Hair follicular keratinocyte (primary cell): ENCODE measurements at places on chromosomes 7 and 10. TPM values are rescaled to one million over a fixed set of nuclear protein-coding genes. Genes with fewer than 3 reads are reported as not detected.

The HGF gene
- 0.04 TPM in 1 of 2 replicates, not detected in the other for total RNA-seq

The ANKRD61 gene
- not detected in 2 replicates for total RNA-seq

The FFAR4 gene
- total RNA-seq, result not detected in 2 replicates

The ZCWPW1 gene
- 0.86 and 2.2 TPM in 2 replicates for total RNA-seq

The UPK3B gene
- total RNA-seq, result 1.4 and 3.4 TPM in 2 replicates

The FOXL3 gene
- not detected in 2 replicates for total RNA-seq

The CYP2C9 gene
- total RNA-seq, result not detected in 2 replicates

The CLDN4 gene
- 0.53 and 1.5 TPM in 2 replicates for total RNA-seq

The CFAP43 gene
- total RNA-seq, result 0.11 and 0.23 TPM in 2 replicates

The CLRN3 gene
- total RNA-seq, result not detected in 2 replicates

The NUTM2E gene
- 0.30 TPM in 1 of 2 replicates, not detected in the other for total RNA-seq
